ENCODE measurements at places on chromosomes 7 and 10.

DNA sequence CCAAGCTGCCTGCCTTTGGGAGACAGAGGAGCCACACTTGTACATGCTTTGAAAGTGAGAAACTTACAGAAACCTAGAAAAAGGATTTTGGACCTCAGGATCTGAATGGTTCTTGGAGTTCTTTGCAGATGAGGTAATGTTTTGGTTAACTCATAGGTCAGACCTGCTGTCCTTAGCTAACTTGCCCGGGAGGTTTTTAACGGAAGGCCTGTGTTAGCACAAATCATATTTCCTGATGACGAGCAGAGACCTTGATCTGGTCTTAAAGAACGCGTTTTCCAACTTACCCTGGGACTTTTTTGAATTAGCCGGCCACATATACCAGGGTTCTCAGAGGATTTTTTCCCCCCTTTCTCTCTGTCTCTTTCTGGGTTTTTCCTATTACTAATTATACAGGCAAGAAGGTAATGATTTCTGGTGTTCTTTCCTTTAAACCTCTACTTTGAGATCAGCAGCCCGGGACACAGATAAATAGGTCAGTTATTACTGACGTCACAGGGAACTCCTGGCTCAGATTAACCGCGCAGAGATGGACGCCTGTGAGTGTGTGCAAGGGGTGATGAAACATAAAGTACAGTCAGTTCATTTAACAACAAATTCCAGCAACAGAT is 101.7 kb upstream of the KLF6 start:
- no peak for DNase-seq

- peak; percentile 17 for DNase-seq
These were observed 44.1 kb upstream of the CNPY1 start for GRCh38 chr7:155590215-155591018.

DNA sequence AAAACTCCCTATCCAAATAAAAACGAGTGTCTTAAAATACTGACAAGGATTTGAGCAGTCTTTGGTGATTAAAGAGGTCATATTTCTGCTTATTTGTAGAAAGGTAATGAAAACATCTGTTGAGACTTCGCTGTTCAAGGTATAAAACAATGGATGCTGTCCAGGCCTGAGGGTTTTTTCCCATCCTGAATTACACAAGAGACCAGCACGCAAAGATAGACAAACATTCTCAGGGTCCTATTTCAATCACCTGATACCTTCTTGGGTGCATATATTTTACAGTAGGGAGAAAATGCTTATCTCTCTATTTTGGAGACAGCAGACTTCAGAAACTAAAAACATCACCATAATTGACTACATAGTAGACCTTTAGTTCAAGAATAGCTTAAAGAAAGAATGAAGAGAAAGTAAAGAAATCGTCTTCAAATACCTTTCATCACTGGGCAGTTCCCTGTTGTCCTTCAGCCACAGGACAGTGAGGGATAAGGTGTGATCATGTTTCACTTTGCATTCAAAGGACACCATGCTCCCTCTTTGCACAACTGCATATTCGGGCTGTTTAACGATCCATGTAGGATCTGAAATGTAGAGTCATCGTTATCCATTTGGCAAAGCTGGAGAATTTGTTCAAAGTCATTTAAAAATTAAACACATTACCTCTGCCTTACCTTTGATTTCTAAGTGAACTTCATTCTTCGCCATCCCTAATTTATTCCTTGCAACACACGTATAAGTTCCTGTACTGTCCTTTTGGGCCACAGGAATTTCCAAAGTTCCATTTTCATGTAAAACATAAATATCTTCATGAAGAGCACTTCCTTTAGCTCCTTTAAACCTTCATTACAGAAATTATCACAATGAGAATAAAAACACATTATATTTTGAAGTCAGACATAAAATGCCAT is 63.7 kb upstream of the LAMB4 start:
- no peak for DNase-seq

GRCh38 chr7:6376820-6377219 is 70.9 kb downstream of the DAGLB start:
- no peak for DNase-seq

- DNase-seq = no peak
These were observed 58.8 kb upstream of the LANCL2 start for GRCh38 chr7:55306331-55306730.

DNA sequence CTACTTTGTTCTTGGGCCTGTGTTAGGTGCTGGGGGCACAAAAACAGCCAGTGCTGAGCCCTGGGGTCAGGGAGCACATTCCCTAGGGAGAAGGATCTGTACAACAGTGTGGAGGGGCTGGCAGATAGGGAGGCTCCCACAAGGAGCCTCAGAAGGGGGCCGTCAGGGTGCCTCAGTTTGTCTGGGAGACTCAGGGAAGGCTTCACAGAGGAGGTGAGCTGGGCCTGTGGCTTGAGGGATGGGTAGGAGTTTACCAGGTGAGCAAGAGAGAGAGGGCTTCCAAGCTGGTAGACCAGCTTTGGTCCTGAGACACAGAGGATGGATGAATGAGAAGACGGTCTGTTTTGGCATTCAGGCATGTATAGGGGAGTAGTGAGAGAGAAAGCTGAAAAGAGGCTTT is 52.1 kb downstream of the CAMK1D start:
- no peak for DNase-seq

DNA sequence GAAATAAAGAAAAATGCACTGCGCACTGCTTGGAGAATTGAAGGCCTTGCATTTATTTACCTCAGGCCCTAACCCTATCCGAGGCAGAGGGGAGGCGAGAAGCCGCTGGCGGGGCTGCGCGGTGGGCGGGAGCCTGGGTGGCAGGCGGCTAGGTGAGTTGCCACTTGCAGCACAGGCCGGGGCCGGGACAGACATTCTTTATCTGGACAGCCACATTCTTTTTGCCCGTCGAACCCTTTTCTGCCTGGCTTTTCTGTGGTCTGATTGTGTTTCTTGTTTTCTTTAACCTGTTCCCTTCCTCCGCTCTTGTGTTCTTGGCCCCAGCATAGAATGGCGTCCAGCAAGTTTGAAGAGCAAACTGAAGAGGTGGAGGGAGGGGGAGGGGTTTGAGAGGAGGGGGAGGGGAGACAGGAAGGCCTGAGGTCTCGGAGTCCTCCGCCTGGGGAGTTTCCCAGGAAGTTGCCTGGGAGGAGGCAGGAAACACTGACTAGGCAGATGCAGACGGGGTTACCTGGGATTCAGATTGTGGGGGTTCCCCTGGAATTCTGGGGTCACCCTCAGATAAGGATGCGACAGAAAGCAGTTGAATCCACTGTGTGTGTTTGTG is 5.1 kb downstream of the SHH start:
- DNase-seq = no peak

Measured in DND-41 (cell line).